NCI-H1417 (cell line): ENCODE measurements at places on chromosomes 6 and 20.

- DNase-seq = no peak
These were observed 270.7 kb upstream of the TAB2 start for GRCh38 chr6:149046822-149047246.

DNA sequence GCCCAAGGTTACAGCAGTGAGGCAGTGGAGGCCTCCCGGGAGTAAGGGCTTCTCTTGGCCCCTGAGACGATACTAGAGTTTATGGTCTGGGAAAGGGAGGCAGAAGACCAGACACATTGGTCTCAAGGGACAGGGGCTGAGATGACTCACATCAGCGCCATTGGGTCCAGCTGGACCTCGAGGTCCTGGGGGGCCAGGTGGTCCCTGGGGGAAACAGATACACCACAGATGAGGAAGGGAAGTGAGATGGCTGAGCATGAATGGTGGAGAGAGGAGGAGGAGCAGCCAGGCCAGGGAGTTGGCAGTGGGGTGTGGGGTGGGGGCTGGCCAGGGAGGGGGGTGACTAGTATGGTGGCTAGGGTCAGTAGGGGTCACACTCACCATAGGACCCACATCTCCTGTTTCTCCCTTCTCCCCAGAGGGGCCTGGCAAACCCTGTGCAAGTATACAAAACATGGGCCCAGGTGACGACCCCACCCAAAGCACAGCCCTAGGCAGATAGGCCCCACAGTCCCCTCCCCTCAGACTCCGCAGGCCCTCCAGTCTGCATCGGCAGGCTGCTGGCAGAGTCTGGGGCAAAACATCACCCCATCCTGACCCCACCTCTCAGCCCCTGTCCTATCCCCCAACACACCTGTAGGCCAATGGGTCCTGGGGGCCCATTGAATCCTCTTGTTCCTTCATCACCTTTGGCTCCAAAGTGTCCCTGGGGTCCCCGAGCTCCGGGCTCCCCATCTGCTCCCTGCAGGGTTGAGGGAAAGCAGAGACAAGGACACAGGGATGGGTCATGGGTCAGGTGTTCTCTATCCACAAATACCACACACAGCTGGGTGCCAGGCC is 21.9 kb downstream of the COL11A2 start:
- no peak for DNase-seq

- no peak for DNase-seq
These were observed 217.6 kb upstream of the CEP162 start for GRCh38 chr6:84445068-84445467.

GRCh38 chr6:131305037-131305850 is 170.0 kb downstream of the AKAP7 start:
- DNase-seq = no peak

GRCh38 chr6:99741092-99741491 is 134.5 kb downstream of the PRDM13 start:
- no peak for DNase-seq

GRCh38 chr6:119501798-119502483 is 152.4 kb upstream of the MAN1A1 start:
- DNase-seq = no peak

DNA sequence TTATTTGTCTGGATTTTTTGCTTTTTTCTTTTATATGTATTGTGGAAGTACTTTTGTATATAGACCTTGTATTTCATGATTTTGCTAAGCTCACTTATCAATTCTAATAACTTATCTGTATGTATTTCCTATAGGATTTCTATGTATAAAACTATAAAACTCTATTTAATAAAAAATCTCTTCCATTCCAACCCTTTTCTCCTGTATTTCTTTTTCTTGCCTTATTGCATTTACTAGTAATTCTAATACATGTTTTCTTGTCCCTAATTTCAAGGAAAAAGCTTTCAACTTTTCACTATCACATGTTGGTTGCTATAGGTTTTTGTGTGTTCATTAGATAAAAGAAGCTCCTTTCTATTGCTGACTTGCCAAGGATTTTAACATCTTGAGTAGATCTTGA is 125.3 kb downstream of the MBOAT1 start:
- DNase-seq = no peak

DNA sequence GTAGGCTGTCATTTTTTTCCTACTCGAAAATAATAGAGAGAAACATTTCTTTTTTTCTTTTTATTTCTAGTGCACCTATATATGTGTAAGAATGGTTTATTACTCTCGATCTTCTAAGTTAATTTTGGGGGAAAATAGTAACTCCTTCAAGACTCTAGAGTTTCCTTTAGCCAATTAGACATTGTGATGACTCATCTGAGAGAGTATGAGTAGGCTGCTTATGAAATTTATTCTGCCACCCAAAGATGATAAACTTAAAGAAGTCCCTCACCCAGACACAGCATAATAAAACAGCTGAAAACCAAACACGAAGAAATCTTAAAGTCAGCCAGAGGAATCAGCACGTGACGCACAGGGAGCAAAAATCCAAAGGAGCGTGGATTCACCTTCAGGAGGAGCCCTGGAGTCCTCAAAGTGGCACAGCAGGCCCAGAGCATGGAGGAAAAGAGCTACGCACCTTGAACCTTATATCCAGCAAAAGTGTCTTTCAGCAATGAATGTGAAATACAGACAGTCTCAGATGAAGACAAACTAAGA is 81.9 kb downstream of the ERMARD start:
- DNase-seq = no peak

DNA sequence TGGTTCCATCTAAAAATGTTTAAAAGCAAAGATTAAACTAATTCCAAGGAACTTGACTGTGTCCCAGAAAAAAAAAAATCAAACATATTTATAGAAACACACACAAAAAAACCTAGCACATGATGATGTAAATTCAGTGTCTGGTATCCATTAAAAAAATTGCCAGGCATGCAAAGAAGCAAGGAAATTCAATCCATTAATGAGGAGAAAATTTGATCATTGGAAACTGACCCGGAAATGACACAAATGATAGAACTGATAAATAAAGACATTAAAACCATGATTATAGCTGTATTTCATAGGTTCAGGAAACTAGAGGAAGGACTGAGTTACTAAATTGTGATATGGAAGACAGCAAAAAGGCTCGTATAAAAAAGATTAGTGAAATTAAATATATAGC is 34.7 kb downstream of the PDYN start:
- DNase-seq = no peak

DNA sequence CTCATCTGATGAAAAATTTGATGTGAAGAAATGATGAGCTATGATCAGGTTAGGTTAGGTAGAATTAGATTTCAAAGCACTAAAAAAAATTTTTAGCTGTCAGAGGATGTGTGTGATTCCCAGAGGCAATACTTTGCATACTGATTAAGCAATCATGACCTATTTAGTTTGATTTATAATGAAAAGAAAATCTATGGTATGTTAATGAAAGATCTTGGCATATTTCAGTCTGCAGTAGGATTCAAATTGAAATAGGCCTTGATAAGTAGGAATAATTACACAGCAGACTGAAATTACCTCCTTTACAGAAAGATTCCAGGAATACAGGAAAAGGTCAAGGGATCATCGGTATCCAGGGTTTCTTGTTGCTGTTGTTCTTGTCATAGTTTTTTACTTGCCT is 69.3 kb downstream of the HDDC2 start:
- no peak for DNase-seq

DNA sequence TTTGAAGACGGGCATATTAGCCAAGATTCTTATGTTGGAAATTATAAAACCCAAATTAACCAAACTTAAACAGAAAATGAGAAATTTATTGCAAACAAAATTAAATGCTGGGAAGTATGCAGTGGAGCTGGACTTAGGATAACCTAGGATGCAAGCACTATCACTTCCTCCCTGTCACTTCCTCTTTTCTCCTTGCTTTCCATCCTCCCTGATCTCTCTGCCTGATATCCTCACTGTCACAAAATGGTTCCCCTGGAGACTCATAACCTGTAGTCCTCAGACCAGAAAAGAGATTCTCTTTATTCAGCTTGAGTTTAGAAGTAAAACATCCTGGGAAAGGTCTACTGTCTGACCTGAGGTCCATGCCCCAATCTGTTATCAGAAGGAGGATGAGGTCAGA is 7.4 kb upstream of the KLHL32 start:
- no peak for DNase-seq

GRCh38 chr6:109117346-109118035 is 22.2 kb downstream of the CEP57L1 start:
- no peak for DNase-seq

- DNase-seq = no peak
These were observed 5.0 kb downstream of the WRNIP1 start for GRCh38 chr6:2770171-2770570.

GRCh38 chr20:56924292-56925081 is 295.4 kb downstream of the TFAP2C start:
- no peak for DNase-seq

DNA sequence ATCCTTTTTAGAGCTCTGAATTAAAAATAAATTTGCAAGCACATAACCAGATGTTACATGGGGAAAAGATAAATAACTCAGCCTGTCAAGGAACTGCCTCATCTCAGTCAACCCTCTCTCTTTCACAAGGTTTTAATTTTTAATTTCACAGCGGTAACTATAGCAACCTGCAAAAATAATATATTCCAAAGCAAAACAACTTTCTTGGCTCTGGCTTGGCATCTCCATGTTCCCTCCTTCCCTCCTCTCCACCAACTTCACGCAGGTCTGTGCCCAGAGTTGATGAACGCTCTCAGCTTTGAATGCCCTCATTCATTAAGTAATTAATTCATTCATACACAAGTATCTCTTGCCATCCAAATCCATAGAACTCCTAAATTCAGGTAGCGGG is 32.5 kb upstream of the SIRPA start:
- no peak for DNase-seq

DNA sequence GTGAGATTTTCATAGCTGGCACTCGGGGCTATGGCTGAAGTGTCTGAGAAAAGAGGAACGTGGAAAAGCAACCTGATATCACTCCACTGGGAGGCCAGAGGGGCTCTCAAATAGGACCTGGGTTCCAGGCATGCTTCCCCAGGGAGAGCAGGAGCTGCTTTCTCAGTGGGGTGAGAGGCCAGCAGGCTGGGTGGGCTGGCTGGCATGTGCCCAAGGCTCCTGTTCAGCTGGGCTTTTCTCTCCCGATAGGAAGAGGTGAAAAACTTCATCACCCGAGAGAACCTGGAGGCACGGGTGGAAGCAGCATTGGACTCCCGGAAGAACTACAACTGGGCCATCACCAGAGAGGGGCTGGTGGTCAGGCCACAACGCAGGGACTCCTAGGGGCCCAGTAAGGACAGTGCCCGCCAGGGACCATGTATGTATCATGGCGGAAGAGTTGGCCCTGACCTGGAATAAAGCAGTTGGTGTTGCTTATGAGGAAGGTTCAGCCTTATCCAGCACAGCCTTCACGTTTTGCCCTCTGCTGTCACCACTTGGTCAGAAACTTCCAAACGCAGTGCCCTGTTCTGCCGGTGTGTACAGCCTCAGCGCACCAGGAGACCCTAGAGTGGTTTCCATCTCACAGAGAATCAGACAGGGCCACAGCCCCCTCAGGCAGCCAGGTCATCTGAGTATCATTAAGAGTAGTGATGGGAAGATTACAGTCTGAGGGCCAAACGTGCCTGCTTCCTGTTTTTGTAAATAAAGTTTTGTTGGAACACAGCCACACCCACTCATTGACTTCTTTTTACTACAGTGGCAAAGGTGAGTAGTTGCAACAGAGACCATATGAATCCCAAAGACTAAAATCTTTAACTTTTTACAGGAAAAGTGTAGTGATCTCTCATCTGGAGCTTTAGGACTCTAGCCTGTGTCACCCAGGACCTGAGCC is 1.9 kb downstream of the MRPS26 start:
- DNase-seq = no peak

GRCh38 chr6:87401832-87402231 is 5.9 kb upstream of the CFAP206 start:
- no peak for DNase-seq

- DNase-seq = no peak
These were observed 708.3 kb downstream of the HDGFL1 start for GRCh38 chr6:23277521-23278179.

DNA sequence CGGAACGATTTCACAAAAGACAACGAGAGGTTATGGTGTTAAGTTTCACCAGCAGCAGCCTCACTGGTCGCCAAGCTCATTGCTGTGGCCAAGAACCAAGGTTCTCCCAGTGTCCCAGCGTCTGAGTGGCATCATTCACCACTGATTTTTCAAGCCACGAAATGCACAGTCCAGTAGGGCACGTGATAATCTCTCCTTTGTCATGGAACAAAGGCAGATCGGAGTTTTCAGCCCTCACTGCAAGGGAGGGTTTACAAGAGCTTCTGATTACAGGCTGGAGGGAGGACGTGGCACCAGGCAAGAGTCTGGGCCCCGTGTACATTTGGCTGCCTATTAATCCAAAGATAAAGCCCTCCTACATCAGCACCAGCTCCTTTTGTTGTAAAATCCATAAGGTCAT is 2.0 kb downstream of the CD24 start:
- peak; percentile 76 for DNase-seq

GRCh38 chr20:18567739-18568091 is 483 bp downstream of the SMIM26 start:
- no peak for DNase-seq

- peak; percentile 26 for DNase-seq
These were observed 2.0 kb downstream of the MAN1A1 start for GRCh38 chr6:119347466-119348095.

- no peak for DNase-seq
These were observed 49.0 kb downstream of the RIPOR3 start for GRCh38 chr20:50642288-50642803.

DNA sequence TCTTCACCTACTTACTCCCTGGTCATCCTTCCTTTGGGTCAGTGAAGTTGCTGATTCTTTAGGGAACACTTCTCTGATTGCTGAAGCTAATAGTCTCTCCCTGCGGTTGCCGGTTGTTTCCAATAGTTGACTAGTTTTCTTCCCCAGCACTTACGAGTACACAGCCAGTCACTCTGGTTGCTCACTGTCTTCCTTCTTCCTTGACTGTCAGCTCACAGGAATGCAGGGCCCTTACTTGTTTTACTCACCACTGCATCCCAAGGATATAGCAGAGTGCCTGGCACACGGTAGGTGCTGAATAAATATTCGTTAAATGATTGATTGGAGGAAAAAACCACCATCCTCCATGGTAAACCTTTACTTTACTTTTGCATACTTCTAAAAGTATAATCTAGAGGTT is 345.0 kb downstream of the QKI start:
- no peak for DNase-seq

DNA sequence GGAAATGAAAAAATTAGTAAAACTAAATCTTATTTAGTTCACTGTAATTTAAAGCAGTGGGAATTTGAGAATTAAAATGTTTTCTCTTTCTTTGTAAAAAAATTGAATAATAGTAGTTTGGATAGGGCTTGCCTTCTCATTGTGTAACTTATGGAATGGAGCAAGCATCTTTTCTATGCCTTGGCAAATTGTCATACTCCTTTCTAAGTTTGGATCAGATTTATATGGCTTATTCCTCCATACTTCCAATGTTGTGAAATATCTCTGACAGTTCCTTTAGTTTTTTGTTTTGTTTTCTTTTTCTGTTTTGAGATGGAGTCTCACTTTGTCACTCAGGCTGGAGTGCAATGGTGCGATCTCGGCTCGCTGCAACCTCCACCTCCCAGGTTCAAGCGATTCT is 176.4 kb downstream of the SAMD5 start:
- no peak for DNase-seq

- DNase-seq = no peak
These were observed 127.9 kb downstream of the NRN1 start for GRCh38 chr6:5878792-5879191.
